NCI-H1092 (cell line): ENCODE measurements at places on chromosomes 1 and 21.

DNA sequence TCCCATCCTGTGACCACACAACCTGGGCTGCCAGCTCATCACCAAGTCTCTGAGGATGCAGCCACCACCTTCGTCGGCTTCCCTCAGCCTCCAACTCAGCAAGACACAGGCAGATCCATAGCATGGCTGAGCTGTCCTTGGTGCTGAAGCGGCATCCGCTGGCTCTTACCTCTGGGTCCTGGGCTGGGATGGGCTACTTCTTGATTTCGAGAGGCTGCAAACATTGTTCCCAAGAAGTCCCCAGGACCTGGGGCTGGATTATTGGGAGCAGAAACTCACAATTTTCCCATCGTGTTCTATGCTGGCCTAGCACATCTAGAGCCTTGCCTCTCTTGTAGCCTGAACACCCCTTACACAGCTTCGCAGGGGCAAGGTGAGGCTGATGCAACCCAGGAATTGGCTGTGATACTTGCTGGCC, 24.9 kb upstream of the C1QA start:
- no peak for DNase-seq

DNA sequence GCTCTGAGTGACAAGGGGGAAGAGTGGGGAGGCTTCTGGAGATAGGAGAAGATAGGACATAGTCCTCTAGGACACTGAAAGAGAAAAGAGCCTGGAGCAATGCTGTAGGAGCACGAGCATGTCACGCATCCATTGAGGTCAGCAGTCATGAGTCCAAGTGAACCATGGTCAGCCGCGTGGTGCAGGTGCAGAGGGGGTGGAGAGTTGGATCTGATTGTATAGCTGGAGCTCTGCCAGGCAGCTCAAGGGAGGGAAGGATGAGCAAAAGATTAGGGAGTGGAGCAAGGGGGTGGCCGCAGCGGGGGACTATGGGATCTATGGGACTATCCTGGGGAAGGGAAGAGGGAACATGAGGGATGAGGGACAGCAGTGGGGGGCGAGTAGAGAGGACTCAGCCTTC, 14.0 kb downstream of the PADI1 start:
- no peak for DNase-seq

DNA sequence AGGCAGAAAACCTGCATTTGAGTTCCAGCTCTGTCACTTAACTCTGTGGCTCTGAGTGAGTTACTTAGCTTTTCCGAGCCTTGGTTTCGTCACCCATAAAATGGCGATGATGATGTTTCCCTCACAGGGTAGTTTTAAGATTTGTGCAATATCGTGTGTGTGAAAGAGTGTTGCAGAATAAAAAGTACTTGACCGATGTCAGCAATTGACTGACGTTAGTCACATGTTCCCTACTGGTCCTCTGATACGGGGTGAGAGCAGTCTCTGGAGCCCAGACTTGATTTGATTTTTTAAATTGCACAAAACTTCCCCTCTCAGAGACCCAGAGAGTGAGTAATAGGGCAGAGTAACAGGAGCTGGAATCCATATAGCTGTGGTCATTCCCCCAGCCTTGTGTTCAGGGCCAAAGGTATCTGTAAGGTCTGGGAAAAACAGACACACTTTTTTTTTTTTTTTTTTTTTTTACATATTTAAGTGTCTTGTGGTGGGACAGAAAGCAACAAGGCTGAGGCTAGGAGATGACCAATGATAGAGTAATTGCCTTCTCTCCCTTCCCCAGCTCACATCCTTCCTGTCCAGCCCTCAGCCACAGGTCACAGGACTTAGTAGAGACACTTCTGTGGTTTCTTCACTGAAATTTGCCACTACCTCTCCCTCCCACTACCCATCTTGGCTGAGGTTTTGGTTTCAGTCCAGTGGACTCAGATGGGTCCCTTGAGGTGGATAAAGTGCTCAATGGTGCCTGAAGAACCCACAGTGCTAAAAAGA, 2.0 kb downstream of the FCER1G start:
- DNase-seq = no peak

DNA sequence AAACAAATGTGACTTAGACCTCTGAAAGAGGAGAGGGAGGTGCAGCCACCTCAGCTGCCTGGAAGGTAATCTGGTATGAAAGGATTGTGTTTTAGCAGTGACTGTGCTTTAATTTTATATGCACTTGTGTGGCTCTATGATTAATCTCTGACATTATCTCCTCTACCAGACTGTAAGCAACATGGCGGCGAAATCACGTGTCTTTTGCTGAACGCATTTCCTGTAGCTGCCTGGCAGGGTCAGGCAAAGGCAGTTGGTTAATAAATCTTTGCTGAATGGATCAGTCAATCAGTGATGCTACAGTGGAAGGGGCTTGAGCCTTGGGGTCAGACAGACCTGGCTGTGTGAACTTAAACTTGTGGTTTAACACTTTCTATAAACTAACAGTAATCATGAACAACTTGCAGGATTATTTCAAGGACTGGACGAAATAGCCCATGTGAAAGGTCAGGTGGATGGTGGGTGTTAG, 96.9 kb downstream of the ADSS2 start:
- no peak for DNase-seq

- DNase-seq = no peak
Measured at GRCh38 chr1:223780949-223781348, 64.8 kb downstream of the TP53BP2 start.

DNA sequence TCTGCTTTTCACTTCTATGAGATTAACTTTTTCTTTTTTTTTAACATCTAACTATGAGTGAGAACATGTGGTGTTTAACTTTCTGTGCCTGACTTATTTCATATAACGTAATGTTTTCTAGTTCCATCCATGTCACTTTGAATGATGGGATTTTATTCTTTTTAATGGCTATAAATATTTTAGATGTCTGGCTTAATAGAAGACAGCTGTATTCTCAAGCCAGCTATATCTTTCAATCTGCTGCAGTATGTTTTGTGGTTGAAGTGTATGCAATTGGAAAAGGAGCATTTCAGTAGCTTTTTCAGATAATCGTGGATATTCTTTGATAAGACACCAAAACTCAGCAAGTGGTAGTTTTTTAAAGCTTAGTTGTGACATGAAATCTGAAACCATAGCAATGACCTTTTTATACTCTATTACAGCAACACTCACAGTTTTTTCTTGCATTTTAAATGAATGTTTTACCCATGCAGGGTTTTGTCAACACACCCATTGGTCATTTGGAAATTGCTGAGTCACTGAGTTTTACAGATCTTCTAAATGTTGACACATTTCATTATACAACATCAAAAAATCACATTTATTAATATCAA, 5.7 kb upstream of the SVBP start:
- no peak for DNase-seq
